A172 (cell line): ENCODE measurements at places on chromosomes 12 and 14. TPM values are rescaled to one million over a fixed set of nuclear protein-coding genes. Genes with fewer than 3 reads are reported as not detected.

MYF6 gene
- total RNA-seq: not detected in 2 replicates

USP15 gene
- total RNA-seq: 28.4 and 43.3 TPM in 2 replicates

DCD gene
- not detected in 2 replicates for total RNA-seq

RASAL1 gene
- total RNA-seq: not detected in 2 replicates

IAPP gene
- not detected in 2 replicates for total RNA-seq

SSPN gene
- 0.93 and 1.3 TPM in 2 replicates for total RNA-seq

DLGAP5 gene
- 49.8 and 58.4 TPM in 2 replicates for total RNA-seq

KLRC2 gene
- total RNA-seq: not detected in 2 replicates

CKB gene
- total RNA-seq: 13.2 and 40.3 TPM in 2 replicates

MYBPC1 gene
- not detected in 2 replicates for total RNA-seq

PRKAG1 gene
- 71.9 and 98.1 TPM in 2 replicates for total RNA-seq

RPGRIP1 gene
- not detected in 2 replicates for total RNA-seq

SLIRP gene
- 382 and 479 TPM in 2 replicates for total RNA-seq

RAP1B gene
- total RNA-seq: 366 and 414 TPM in 2 replicates

SCN8A gene
- 1.8 and 2.4 TPM in 2 replicates for total RNA-seq

GRCh38 chr14:68210729-68211299, 391.2 kb downstream of the RAD51B start:
- peak; percentile 86 for DNase-seq

- no peak for DNase-seq
Measured at GRCh38 chr12:122659579-122659978, 43.6 kb downstream of the HCAR2 start.

GRCh38 chr12:6745741-6746525, 7.0 kb downstream of the MLF2 start:
- no peak for DNase-seq

GRCh38 chr12:26808766-26809476, 24.1 kb downstream of the ITPR2 start:
- no peak for DNase-seq

- DNase-seq: no peak
Measured at GRCh38 chr12:123266679-123267277, 4.9 kb downstream of the CDK2AP1 start.

DNA sequence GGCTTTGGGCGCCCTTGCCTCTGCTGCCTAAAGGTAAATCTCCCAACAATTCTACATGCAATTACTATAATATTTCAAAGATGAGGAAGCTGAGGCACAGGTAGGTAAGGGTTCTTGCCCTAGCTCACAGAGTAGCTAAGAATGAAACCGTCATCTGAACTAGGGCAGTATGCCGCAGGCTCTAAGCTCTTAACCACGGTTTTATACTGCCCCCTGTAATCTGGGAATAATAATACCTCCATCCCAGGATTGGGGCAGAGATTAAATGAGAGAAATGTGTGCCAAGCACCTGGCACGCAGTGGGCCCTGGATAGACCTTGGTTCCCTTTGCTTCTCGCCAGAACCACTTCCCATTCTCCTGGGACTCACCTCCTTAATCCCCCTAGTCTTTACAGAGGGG, 1.5 kb upstream of the HRK start:
- no peak for DNase-seq

GRCh38 chr12:11677752-11678151, 28.3 kb downstream of the ETV6 start:
- DNase-seq: no peak

DNA sequence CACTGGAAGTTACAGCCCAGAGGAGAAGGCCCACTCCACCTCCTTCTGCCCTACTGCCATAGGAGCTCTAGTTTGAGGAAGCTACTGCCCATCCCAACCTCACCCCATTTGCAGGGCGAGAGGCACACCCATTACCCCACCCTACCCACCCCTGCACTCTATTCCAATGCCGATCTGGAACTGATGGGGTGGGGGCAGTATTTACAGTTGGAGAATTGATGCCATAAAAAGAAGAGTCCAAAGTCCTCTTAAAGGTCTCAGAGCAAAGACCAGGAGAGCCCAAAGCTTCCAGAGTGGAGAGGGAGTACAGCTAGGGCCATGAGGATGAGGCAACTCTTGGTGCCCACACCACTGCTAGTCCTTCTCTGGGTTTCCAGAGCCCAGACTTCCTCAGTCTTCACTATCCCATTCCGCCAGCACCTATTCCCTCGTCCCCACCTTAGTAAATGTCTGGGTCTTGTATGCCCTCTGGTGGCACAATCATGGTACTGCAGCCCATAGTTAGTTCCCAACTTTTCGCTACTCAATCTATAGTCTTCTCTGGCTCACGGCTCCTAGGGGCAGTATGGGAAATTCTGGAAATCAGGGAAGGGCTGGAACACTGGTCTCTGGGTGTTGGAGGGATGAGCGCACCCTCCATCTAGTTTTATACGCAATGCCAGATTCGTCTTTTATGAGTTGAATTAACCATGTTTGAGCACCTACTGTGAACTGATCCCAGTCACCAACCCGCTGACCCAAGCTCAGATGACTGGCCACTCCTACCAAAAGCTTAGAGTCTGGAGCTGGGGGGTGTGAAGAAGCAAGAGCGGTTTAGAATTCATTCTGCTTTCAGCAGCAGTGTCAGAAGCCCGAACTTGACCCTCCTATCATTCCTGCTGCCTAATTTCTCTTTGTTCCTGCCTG, 6.9 kb upstream of the ADCY6 start:
- DNase-seq: peak; percentile 75

DNA sequence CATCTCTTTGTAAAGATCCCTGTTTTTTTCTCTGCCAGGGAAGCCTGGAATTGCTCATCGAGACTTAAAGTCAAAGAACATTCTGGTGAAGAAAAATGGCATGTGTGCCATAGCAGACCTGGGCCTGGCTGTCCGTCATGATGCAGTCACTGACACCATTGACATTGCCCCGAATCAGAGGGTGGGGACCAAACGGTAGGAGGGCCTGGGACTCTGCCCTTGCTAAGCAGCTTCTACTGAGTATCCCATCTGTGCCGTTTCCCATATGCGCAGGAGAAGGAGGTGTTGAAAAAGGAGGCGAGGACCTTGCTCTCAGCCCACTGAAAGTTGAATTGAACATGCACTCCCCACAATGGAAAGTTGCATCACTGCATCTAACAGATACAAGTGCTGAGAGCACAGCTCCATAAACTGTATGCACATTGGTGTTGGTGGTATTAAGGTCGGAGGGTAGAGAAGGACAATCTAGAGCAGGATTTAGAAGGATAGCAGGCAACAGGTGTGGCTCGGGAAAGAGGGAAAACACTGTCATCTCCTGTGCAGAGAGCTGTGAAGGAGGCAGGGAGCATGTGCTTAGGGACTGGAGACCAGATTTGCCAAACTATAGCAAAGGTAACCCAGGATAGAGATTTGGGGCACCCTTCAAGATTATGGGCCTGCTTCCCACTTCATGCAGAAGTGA, 21.5 kb upstream of the TAMALIN start:
- DNase-seq: no peak

- DNase-seq: peak; percentile 69
Measured at GRCh38 chr14:94474581-94475031, 1.4 kb downstream of the SERPINA9 start.

DNA sequence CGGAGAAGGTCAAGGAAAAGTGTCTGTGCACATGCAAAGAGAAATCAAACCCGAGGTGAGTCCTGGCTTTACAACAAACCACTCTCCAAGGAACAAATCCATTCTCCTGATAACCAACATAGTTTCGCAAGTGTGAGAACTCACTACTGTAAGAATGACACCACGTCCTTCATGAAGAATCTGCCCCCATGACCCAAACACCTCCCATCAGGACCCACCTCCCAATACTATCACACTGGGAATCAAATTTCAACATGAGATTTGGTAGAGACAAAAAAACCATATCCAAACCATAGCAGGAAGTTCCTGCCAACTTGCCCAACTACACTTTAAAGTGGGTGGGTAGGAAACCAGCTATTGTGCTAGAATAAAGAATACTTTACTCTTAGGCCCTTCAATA, 2.4 kb upstream of the ERC1 start:
- DNase-seq: no peak

GRCh38 chr14:91884664-91885063, 17.3 kb upstream of the TC2N start:
- no peak for DNase-seq

GRCh38 chr12:6820166-6820565, 1.5 kb upstream of the GPR162 start:
- DNase-seq: no peak

DNA sequence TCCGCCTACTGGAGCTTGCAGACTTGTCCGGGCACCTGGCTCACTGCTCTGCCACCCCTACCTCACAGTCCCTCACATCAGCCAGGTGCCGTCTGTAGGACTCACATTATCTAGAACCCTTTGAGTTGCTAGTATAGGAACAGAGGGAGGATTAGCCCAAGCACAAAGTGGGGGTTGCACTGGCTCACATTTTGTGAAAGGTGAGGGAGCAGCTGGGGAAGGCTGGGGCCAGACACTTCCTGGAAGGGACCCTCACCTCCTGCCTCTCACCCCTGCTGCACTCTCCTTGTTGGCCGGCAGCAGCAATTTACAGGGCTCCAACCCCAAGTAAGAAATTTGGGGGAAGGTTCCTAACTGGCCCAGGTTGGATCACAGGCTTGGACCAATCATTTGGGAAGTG, 1031.6 kb downstream of the BCL11B start:
- DNase-seq: no peak

DNA sequence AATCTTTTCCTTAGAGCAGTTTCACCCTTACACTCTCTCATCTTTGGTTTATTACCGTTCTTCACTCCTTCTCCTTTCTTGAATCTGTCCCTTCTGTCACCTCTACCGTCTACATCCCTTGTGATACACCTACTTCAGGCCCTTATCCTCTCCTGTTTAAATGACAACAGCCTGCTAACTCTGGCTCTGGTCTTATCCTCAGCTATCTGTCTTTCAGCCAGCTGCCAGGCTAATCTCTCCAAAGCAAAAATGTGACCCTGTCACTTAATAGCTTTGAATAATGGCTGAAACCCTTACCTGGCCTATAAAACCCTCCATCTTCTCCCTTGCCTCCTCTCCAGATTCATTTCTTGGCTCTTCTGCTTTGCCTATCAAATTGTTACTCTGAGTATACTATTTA, 32.3 kb downstream of the BEST3 start:
- DNase-seq: no peak

GRCh38 chr12:130828895-130829294, 10.2 kb downstream of the STX2 start:
- DNase-seq: no peak

DNA sequence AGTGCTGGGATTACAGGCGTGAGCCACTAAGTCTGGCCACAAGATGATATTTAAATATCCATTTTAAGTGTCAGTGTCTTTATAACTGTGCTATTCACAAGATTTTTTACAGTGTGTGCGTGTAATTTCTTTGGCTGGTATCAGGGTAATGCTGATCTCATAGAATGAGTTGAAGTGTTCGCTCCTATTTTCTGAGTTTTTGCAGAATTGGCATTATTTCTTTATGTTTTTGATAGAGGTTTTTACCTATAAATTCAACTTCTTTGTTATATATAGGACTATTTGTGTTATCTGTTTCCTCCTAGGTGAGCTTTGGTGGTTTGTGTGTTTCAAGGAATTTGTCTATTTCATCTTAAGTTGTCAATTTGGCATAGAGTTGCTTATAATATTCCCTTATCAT, 45.6 kb downstream of the FOXN4 start:
- no peak for DNase-seq

DNA sequence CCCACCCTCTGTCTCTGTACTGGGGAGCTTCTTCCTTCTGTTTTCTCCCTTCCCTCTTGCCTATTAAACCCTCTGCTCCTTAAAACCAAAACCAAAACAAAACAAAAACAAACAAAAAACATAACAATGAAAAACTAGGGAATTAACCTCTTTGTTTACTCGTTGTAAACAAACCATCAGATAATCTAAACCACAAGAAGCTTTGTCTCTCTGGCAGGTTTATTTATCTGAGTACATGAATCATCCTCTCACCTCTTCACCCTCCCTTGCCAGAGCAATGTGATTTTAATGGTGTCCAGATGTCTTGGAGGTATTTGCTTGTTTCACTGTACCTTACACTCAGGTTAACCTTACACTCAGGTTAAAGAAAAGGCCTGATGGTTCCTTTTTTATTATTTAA, 66.1 kb downstream of the DYRK2 start:
- DNase-seq: peak; percentile 61

DNA sequence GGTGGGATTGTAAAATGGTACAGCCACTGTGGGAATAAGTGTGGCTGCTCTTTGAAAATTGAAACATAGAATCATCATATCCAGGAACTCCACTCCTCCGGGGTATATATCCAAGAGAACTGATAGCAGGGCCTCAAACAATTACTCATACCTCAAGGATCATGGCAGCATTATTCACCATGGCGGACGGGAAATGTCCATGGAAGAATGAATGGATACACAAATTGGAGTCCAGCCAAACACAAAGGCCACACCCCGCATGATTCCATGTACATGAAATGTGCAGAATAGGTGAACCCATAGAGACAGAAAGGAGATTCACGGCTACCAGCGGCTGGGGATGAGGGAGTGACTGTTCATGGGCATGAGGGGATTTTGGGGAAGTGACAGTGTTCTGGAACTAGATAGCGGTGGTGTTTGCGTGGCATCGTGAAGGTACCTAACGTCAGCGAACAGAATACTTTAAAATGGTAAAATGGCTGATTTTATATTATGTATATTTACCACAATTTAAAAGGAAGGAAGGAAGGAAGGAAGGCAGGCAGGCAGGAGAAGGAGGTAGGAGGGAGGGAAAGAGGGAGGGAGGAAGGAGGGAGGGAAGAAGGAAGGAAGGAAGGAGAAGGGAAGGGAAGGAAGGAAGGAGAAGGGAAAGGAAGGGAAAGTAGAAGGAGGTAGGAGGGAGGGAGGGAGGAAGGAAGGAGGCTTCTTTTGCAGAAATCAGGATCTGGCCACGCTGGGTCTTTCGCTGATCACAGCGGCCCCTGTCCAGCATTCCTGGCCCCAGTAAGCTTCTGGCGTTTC, 14.1 kb upstream of the NCOR2 start:
- DNase-seq: peak; percentile 54

DNA sequence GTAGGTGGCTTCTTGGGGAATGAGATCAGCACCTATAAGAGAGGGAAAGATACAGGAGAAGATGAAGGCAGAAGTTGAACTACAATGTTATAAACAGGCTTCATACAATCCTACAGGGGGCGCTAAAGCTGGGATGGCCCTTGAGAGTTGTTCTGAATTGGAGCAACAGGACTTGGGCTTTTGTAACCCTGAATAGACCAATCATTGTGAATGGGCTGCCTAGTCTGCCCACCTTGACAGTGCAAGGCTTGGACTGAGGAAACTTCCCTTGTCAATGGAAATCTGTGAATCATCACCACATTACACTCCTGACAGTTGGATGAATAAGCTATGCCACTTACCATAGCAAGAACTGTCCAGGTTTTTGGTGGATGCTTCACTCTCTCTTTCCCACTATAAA, 306.1 kb downstream of the KCNC2 start:
- DNase-seq: peak; percentile 0

- DNase-seq: no peak
Measured at GRCh38 chr12:96078231-96079135, 43.1 kb upstream of the LTA4H start.

DNA sequence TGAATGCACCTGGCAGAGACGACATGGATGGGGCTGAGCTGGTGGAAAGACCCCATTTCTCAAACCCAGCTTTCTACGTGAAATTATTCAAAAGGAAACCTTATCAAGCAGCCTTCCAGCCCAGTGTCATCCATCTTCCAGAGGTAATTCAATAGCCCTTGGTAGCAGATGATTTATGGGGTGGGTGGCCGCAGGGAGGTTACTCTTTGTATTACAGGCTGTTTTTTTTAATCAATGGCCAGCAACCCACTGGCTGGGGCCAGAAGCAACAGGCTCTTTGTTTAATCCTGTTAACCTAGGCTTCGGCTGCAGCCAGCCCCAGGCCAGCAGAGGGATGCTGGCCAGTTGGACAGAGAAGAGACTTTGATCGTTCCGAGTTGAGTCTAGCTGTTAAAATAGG, 139.8 kb upstream of the SRRM4 start:
- no peak for DNase-seq

- peak; percentile 77 for DNase-seq
Measured at GRCh38 chr14:69999261-69999674, 120.1 kb downstream of the SMOC1 start.
